ENCODE measurements at places on chromosomes 4 and X.

GRCh38 chr4:173223743-173224142, 55.1 kb downstream of the GALNT7 start:
- no peak for DNase-seq

- DNase-seq, result no peak
These were observed 928 bp downstream of the GYG2 start for GRCh38 chrX:2829469-2830246.

GRCh38 chr4:40992472-40993295, 221.7 kb downstream of the APBB2 start:
- no peak for DNase-seq

GRCh38 chr4:114015444-114015899, 36.0 kb upstream of the ARSJ start:
- no peak for DNase-seq

DNA sequence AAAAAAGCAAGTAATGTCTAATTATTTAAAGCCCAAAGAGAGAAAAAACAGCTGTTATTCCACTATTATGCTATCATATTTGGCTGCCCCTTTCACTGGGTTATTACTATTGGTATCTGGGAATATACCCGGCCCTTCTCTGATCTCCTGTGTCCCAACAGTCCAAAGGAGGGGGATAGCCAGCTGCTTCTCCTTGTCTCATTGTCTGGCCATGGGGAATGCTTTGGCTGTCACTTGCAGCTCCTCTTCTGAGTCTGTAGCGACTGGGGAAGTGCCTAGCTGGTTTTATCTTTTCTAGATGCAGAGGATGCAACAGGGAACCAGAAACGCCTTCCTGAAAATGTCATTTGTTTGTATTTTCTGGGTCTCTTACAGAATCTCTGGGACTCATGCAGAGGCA, 33.9 kb downstream of the MGARP start:
- DNase-seq, result no peak

- no peak for DNase-seq
These were observed 571.1 kb upstream of the DIPK2B start for GRCh38 chrX:45771560-45772340.

GRCh38 chrX:47613082-47613481, 6.6 kb downstream of the SYN1 start:
- DNase-seq, result no peak

- no peak for DNase-seq
These were observed 186.9 kb downstream of the FRMPD4 start for GRCh38 chrX:12325171-12325570.

- DNase-seq, result no peak
These were observed 6.7 kb downstream of the GPR34 start for GRCh38 chrX:41695426-41695825.

DNA sequence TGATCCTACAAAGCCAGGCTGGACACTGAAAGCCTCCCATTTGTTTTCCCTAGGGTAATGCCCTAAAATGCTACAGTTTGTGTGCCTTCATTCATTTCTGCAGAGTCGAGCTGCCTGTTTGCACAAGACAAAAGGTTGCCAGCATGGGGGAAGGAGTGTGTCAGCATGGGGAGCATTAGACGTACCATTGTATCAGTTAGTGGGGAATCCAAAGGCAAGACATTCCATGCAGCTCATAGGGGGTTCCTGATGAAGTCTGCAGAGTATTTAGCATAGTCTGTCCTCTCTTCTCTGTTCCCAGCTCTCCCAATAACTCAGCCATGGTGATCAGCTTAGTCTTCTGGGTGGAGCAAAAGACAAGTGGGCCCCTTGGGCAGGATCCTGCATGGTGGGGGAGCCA, 276.9 kb upstream of the PCDH7 start:
- no peak for DNase-seq

- DNase-seq, result peak; percentile 90
These were observed 51.0 kb upstream of the NSUN7 start for GRCh38 chr4:40698733-40699132.

DNA sequence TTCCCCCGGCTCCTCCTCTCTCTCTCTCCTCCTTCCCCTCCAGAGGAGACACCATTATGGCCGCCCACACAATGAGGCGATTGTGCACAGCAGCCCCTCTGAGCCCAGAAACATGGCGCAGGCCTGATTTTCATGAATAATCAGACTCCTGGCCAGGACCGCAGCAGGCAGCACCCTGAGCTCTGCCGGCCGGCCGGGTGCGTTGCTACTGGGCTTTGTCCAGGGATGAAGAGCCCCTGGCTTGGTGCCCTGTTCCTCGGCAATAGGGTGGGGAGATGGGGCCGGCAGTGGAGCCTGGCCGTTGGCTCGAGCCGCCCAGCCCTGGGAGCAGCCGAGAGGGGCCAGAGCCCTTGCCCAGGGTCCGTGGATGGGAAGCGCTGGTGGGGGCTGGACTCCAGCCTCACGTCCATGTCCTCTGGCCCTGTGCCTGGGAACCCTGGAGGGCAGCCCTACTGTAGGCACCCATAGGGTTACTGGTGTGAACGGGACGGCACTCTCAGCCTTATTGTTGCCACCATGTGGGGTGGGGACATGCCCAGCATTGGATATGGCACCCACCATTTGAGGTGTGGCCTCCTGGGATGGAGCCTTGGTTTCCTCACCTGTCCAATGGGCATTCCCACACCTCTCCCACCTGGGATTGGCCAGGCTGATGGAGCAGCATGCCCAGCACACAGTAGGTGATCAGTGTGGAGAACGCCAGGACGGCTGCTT, 103.0 kb downstream of the SORCS2 start:
- no peak for DNase-seq

DNA sequence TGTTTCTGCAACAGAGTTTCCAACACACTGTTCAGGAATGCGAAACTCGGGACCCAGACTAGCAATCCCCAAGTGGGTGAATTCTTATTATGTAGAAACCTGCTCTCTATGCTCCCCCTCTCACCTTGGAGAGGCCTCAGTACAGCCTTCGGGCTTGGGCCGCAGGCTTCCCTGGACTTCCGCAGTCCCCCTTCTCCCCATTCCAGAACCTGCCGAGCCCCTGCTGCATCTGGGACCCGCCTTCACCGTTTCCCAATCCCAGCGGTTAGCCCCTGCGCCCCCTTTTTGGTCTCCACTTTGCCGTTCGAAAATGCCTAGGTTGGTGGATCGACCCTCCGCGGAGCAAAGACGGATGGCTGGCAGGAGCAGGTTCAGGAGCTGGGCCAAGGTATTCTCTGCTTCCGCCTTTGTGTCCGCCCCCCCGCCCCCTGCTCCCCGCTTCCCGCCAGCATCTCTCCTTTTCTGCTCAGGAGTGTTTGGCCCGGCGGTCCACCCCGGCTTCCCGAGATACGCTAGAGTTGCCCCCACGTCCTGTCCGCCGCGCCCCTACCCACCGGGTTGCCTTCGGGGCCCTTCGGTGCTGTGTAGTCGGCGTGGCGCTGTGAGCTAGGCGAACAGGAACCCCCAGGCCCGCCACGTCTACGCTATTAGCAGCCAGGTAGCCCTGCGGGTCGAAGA, 11.5 kb downstream of the HAND2 start:
- DNase-seq, result no peak

GRCh38 chr4:109930464-109930863, 17.8 kb downstream of the EGF start:
- DNase-seq, result no peak

DNA sequence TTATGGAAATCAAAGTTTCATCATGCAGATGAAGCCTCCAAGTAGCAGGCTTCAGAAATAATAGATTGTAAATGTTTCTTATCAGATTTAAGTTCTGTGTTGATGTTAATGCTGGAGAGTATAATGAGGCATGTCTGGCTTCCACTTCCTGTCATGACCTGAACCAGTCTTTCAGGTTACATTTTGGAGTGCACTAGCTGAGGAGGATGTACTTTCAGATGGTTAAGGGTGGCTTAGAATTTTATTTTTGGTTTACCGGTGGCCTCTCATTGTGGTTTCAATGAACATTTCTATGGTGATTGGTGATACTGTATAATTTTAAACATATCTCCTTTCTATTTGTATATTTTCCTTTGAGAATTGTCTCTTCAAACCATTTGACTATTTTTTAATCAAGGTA, 890.4 kb downstream of the SH3BGRL start:
- no peak for DNase-seq

GRCh38 chr4:27407616-27408015, 547.0 kb downstream of the STIM2 start:
- no peak for DNase-seq

GRCh38 chr4:129059028-129059427, 34.3 kb downstream of the SCLT1 start:
- DNase-seq, result no peak

- DNase-seq, result no peak
These were observed 48.5 kb upstream of the ARMCX2 start for GRCh38 chrX:101708163-101708562.

- DNase-seq, result no peak
These were observed 134.5 kb upstream of the PCDH10 start for GRCh38 chr4:133014473-133015135.

- DNase-seq, result peak; percentile 46
These were observed 5.9 kb upstream of the GRPEL1 start for GRCh38 chr4:7073526-7074390.

- DNase-seq, result no peak
These were observed 45.1 kb upstream of the LGI2 start for GRCh38 chr4:25075851-25076250.

DNA sequence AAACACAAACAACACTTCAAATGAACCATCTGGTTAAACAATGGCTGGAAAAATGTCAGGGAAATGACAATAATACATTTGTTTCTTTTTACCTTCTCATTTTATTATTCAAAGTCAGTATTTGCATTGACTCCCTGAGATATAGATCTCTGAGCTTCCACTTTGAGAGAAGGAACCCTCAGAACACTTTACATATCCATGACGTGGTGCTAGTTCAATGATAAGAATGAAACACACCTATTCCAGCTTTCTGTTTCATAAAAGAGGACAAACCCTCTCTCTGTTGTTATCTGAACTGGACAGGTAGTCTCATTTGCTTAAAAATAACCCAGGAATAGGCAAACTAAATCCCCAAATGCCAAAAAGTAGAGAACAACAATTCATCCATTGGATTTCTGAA, 65.3 kb upstream of the CCSER1 start:
- DNase-seq, result peak; percentile 19

DNA sequence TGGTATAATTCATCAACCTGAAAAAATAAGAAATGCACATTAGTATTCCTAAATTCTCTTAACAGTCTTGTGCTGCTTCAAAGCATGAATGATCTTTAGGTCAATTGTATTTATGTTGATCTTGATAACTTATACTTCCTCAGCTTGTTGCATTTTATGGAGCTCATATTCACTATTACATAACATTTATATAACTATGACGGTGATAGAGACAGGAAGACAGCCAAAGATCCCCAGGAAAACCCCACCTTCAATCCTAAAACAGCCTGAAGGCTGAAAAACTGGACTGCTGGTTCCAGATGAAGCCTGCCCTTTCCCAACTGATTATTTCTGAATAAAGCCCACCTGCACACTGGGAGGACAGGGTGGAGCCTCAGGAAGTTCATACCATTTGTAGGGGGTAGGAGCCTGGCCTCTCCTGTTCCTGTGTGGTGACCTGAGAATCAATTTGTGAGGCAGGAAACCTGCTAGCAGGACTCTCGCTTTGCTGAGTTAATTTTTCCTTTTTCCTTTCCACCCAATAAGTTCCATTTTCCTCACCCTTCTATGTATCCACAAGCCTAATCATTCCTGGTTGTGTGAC, 30.5 kb downstream of the MAGEC1 start:
- no peak for DNase-seq

DNA sequence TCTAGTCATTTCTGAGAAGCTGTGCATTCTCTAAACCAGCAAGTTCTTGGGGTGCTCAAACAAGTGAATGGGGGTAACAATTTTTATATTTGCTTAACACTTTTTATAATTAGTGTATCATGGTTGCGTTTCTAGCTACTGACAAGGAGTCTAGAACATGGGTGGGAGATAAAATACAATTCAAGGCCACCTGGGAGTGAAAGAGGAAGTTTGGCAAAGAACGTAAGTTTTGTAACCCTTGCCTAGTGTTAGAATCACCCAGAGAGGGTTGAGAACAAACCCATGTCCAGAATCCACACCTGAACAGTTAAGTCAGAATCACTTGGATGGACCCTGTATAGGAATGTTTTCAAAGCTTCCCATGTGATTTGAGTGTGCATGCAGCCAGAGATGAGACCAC, 92.7 kb downstream of the AFF2 start:
- DNase-seq, result no peak

DNA sequence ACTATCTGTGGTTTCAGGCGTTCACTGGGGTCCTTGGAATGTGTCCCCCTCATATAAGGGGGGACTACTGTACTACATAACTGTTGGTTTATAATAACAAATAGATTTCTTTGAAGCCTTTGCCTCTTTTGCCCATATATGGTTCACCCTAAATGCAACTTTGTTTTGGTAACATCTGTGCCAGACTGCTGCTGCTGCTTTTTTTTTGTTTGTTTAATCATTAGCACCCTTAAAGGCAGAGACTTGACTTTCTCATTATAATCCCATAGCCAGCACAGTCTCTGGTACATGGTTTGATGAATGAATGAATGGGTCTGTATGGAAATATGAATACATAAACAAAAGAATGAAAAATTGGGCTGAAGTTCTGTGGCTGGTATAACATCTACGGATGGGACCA, 80.2 kb upstream of the LHFPL1 start:
- no peak for DNase-seq

DNA sequence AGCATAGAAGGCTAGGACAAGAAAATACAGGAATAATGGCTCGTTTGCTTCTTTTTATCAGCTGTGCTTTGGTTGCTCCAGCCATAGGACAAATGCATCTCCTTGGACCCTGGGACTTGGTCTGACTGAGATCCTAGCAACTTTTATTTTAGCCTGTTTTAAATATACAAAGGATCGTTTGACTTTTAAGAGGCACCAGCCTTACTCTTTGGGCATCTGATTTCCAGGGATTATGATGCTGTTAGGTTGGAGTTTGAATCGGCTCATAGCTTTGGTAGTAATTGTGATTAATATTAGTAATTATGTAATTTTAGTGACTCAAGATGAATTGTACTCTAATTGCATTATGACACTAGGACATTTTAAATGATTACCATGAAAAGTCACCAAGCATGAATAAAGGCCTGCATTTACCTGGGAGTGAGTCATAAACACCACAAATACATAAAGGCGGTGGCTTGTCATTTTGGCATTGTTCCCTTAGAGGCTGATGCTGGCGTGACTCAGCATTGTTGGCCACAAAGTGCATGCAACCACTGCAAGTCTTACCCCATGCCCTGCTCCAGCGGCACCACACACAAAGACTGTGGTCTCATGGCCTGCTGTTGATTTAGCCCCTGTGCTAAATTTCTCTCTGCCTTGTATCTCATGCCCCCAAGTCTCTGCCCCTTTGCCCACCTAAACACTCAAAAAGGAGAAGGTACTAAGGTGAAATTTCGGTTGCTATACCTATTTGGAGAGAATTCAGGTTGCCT, 12.4 kb downstream of the GPAT3 start:
- peak; percentile 86 for DNase-seq

DNA sequence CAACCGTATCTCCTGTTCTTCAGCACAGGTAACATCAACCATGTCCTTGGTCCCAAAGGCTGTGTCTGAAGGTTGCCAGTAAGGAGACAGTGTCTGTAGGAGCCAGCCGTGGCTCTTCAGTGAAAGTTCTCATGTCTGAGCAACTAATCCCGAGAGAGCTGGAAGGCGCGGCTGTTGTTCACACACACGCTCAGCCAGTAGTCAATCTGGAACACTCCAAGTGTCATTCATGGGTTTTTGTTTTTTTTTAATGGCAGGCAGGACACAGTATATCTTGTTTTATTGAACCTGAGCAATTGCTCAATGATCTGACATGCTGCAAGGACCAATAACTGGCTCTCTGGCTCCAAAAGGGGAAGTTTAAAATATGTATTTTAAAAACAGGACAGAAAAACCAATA, 48.4 kb upstream of the MAP3K15 start:
- no peak for DNase-seq

- DNase-seq, result no peak
These were observed 30.5 kb upstream of the ACSL1 start for GRCh38 chr4:184856277-184856609.

- peak; percentile 95 for DNase-seq
These were observed 793.6 kb downstream of the STPG2 start for GRCh38 chr4:97349468-97350186.

Data from HAP-1 (cell line).